ENCODE measurements at places on chromosomes 1 and 21. TPM values are rescaled to one million over a fixed set of nuclear protein-coding genes. Genes with fewer than 3 reads are reported as not detected.

- DNase-seq = no peak
Observed at GRCh38 chr1:115837341-115837739, 3.6 kb downstream of the NHLH2 start.

- DNase-seq = no peak
Observed at GRCh38 chr1:160374306-160375110, 7.6 kb downstream of the NHLH1 start.

DNA sequence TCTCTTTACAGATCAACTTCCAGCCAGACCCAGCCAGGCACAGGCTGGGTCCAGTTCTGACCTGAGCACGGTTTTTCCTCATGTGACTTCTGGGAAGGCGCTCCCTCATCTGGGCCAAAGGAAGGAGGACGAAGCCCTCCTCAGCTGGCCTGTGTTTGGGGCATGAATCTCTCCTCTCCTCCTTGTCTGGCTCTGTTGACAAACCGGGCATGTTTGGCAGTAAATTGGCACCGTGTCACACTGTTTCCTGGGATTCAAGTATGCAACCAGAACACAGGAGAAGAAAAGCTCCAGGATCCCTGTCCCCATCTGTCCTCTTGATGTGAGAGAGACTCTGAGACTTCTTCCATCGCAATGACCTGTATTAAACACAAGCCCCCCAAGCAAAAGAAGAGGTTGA lies 18.3 kb downstream of the NECAP2 start:
- DNase-seq = no peak

DNA sequence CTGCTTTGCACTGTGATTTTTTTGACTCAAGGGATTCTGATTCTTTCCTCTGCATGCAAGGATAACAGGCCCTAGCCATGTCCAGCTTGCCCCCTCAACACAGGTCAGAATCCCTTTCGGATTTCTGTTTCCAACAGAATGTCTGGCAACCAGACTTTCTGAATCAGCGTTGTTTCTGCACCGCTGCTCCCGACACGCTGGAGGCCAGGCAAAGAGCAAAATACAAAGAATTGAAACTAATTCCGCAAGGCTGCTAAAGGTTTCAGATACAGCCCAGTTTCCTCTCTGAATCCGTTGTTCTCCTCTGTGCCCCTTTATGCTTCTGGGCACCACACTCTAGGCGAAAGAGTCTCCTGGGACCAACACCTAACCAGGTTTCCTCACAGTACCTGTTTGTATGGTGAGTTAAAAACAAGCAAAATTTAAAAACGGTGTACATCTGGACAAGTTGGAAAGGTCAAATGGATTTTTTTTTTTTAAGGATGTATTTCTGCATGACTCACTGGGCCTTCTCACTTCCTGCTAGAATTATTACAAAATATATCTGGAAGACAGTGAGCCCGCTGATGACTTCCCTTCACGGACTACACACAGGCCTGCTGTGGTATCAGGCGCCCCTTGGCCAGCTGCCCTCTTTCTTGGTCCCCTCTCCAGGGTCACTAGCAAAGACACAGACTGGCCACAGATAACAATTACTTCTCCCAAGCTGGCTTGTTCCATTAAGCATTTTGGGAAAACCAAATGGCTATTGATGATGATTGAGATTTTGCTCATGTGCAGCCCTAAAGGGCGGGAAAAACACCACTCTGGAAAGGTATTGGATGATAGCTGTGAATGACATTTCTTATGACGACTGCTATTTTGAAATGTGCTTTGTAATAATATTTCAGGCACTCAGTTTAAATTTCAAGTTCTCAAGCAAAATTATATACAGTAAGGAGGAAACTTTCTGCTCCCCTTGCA lies 118.3 kb downstream of the TGFB2 start:
- DNase-seq = no peak

DNA sequence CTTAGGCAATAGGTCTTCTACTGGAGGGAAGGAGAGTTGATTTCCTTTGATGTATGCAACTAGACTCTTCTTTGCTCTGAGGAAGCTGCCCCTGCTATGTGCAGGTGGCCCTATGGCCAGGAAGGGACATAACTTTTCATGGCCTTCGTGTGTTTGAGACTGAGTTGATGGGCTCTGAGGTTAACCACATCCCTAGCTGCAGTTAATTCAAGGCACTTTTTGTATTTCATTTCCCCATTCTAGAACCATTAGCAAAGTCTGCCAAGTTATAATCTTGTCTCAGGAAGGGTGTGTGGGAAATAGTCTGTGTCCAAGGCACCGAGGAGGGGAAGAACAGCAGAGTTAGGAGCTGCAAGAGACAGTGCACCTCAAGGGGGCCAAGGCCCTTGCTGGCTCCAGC lies 2.5 kb downstream of the FCRL4 start:
- DNase-seq = no peak

The MYOG gene
- 0.17 TPM for polyA plus RNA-seq

DNA sequence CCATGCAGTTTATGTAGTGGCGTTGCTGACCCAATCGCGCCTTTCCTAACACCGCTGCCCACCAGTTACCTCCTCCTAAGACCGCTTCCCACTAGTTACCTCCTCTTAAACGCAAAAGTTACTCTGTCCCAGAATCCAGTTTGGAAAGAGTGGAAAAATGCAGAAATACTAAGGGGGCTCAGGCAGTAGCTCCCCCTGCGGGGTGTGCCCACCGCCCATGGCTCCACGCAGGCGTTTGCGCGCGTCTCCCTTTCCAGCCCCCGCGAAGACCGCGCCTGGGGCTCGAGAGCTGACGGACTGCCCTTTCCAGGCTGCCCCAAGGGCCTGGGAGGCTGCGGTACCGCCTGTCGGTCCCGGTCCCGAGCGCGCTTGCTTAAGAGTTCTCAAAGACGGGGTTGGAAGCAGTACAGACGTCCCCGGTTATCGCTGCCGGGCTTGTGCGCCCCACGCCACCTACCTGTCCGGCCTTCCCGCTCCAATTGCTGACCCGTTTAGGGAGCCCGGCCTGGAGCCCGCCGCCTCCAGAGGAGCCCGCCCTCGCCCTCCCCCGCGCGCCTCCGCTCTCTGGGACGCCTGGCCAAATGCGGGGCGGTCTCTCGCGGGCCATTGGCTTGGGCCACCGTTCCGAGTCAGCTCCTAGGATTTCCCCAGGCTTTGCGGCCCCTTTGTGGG lies 414.1 kb upstream of the ESRRG start:
- no peak for DNase-seq

The TAS1R1 gene
- polyA plus RNA-seq = 0.13 TPM

- DNase-seq = no peak
Observed at GRCh38 chr1:197485790-197486189, 217.7 kb downstream of the CRB1 start.

DNA sequence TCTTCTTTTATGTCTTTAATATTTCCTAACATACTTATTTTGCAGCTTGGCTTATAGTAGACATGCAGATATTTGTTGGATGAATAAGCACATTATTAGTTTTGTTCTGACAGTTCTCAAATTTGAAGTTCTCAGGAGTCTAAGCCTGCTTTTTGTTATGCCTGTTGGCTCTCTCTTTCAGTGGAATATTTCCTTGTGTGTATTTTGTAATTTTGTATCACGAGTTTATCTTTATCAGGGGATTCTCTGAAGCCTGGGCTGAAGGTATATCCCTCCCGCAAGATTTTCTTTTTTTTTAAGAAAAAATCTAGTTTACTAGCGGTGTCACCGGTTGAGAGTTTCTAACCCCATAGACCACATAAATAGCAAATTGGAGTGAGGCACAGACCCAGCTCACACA lies 105.9 kb downstream of the RGL1 start:
- no peak for DNase-seq

The DCDC2B gene
- polyA plus RNA-seq = 0.96 TPM

GRCh38 chr1:219155135-219155534 lies 18.5 kb upstream of the LYPLAL1 start:
- no peak for DNase-seq

- DNase-seq = no peak
Observed at GRCh38 chr21:20739421-20739820, 258.8 kb upstream of the NCAM2 start.

GRCh38 chr21:21196087-21196486 lies 197.9 kb downstream of the NCAM2 start:
- DNase-seq = no peak

DNA sequence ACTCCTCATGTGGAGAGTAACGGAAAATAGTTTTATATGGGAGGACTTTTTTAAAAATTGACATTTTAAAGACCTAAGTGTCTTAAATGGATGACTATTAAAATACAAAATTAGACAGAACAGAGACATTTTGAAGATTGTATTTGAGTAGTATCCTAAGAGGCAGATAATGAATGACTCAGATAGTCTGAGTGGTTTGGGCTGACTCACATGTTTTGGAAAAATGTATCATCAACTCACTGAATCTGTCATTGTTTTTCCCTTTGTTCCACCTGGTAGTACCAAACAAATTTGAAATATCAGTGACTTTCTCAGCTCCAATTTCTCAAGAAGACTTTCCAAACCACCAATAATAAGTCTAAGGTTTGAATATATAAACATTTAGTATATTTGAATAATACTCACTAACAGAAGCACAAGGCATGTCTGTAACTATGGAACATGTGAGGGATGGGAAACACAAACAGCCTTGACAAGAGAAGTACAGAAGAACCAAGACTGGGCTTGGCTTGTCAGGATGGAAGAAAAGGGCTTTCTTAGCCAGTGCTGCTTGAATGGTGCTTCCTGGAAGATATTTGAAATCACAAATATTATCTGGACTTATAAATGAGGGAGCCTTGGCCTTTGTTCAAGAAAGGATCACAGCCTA lies 90.6 kb downstream of the SGIP1 start:
- no peak for DNase-seq

DNA sequence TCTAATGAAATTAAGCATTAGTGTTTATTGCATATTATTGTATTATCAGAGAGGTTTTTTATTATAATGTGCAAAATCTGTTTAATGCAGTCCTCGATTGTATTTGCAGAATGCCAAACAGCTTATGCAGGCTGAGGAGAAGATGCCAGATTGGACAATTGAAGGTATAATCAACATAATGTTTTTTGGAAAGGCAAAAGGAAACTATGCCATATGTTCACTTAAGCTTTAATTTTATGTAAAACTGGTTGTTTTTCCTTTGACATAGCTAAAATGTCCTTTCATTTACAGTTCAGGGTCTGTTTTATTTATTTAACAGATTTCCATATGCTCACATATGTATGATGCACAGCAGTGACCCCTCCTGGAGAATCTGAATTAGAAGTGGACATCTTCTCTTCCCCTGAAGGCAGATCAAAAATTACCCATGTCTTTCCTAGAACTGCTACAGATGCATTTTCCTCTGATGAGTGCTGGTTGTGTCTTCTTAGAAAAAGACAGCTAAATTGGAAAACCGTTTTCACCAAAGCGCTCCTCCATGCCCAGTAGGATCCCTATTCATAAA lies 143.5 kb upstream of the USH2A start:
- no peak for DNase-seq

DNA sequence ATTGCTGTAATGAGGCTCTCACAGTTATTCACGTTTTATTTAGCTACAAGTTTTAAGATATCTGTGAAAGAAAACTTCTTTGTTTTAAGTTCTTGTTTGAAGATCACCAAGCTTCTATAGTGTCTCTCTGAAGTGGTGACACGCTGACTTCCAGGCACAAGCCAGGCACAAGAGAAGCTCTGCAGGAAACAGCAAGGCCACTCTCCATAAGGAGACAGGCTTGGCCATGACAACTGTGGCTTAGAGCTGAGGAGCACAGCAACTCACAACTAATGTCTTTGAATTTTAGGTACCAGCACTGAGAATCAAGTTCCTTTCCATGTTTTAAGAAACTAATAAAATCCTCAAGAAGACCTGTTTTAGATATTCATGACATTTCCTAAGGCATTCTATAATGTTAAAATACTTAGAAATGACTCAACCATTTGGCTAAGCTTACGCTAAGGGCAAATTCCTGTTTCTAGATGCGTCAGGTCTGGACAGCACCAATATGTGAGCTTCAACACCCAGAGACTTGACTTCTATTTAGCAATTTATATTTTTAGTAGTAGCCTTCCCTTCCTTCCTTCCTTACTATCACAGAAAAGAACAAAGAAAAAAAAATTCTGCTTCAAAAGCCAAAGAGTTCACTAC lies 40.2 kb downstream of the APP start:
- DNase-seq = no peak

The RGS4 gene
- polyA plus RNA-seq = 13.6 TPM

The TMIGD3 gene
- 1.2 TPM for polyA plus RNA-seq

The PTPRC gene
- polyA plus RNA-seq = 6.0 TPM

GRCh38 chr21:31659286-31659535 lies 282 bp upstream of the SOD1 start:
- DNase-seq = no peak

GRCh38 chr1:77273891-77274290 lies 7.9 kb upstream of the AK5 start:
- DNase-seq = no peak
